ENCODE measurements at places on chromosomes 3 and 15.

DNA sequence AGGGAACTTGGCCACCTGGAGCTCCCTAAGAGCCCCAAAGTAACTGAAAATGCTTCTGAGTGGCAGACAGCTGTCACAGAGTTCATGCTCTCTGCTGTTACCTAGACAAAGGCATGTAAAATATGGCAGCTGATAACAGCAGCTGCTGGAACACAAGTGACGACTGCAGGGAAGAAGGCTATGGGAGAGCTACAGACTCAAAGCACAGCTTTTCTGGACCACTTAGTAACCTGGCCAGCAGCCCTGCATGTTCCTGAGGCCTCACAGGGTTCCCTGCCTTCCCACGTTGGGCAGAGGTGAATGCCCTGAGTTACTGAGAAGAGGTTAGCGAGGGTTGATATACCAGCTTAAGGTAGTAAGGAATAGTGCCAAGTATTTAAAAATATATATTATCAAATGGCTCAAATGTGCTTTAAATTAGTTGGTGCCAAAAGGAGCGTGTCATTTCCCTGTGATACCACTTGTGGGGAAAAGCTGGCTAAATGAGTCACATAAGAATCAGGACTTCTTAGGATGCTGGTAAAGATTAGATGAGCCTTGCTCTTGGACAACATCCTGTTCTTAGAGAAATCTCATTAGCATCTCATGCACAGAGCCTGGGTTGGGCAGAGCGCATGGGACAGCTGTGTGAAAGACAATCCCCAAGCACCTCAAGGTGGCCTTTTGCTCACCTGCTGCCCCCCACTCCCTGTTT lies 76.4 kb upstream of the SCN5A start:
- DNase-seq: no peak

- no peak for DNase-seq
Observed at GRCh38 chr15:78831229-78832207, 20.3 kb upstream of the ADAMTS7 start.

GRCh38 chr15:92682741-92683510 lies 27.4 kb upstream of the FAM174B start:
- DNase-seq: no peak

DNA sequence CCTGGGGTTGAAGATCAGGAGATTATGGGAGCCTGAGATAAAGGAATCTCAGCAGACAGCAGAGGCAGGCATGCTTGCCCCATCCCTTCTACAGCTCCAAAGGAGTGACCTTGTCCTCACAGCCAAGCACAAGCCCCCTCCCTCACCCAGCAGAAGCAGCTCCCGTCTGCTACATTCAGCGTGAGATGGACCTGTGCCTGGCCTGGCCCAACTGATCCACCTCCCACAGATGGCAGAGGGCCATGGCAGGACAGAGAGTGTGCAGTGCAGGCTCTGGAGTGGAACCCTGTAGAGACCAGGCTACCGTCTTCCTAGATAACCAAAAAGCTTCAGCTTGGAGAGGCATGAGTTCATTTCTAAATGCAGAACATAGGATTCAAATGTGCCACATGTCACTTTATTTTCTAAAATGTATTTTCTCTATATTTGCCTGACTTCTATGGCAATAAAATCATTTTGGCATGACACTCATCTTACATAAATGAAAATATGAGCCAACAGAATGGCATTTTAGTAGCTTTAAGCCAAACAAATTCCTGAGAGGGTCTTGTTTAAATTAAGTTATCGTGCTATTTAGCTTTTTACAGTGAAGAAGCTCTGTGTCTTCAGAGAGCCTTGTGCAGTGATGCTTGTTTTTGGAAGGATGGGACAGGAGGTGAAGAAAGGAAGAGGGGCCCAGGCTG lies 43.7 kb downstream of the SLC12A8 start:
- no peak for DNase-seq

- DNase-seq: peak; percentile 62
Observed at GRCh38 chr3:61008998-61009380, 242.3 kb downstream of the FHIT start.

- DNase-seq: no peak
Observed at GRCh38 chr15:38631119-38632075, 66.8 kb upstream of the RASGRP1 start.

DNA sequence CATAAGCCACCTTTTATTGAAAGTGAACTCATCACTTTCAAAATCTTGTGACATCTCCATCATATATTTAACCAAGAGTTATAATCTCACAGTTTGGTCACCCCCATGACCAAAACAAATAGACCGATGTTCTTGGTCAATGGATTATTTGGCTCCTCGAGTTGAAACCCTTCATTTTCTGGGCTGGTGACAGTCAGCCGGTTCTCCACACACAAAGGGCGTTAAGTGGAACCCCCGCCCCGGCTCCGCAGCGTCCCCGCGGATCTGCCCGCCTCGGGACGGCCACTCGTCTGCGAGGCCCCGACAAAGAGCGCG lies 772 bp downstream of the TSPAN3 start:
- DNase-seq: no peak

DNA sequence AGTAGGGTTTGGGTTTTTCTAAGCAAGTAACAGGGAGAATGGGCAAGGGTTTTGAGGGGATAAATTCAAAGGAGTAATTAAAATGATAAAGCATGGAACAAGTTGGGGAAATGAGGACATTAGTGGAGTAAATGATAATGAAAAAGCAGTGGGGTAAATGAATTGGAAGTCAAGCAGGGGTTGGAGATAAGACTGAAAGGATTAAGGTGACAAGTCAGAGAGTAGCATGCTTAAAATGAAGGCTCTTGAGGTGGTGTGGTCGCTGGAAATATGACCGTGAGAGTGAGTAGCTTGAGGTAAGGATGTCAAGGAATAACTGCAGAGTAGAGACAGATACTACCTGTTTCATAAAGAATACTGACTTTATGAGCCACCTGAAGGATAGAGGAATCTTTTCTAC lies 408.5 kb downstream of the TBC1D5 start:
- no peak for DNase-seq

GRCh38 chr3:105793040-105793439 lies 75.8 kb downstream of the CBLB start:
- no peak for DNase-seq

DNA sequence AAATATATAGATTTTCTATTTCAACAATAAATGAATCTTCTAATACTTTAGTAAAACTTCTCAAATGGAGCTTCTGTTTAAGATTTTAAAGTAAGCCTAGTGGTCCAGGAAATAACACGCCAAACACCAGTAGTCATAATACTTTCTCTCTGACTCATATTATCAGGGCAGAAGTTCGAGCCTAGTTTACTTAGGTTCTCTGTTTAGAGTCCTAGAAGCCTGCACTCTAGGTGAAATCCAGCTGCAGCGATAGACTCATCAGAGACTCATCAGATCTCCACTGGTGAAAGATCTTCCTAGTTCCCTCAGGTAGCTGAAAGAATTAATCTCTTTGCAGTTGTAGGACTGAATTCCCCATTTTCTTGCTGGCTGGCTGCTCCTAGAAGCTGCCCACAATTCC lies 552.5 kb upstream of the ROBO2 start:
- no peak for DNase-seq

DNA sequence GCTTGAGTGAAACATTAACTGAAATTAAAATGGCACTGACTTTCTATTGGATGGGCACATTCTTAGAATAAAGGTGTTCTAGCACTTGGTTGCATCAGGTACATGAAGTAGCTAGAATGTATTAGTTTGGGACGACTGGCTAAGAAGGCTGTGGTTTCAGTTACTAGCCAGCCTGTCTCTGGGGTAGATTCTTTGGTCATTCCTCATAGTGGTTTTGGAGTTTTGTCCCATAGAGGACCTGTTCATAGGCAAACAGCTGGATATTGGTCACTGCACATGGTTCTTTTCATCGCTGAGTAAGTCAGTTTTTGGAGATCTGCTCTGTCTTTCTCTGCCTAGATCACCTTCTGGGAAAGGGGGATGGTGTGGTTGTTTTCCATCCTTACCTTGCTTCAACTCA lies 55.3 kb downstream of the ADAMTSL3 start:
- DNase-seq: no peak

DNA sequence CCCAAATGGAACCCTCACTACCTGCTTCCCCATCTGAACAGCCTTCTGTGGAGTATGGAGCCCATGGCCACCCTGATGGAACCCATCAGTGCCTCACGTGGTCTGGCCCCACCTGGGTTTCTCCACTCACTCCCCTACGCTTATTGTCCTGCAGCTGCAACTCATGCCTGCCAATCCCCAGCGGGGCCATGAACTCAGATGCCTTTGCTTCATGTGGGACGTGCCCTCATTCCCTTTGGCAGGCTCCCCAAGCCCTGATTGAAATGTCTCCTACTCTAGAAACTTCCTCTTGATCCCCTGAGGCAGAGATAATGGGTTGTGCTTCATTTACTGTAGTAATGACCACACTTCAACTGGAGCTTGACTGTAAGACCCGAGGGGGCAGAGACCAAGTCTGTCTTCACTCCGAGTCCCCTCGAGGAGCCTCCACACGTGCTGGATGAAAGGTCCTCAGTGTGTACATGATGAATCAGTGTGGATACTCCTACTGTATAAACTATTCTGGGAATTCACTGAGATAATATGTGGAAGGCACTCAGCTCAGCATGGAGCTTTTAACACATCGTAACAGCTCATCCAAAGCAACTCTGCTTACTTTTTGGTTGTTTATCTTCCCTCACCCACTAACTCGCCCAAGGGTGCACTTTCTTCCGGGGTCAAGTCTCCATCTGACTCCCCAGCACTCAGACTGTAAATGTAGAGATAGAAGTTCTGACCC lies 232.8 kb upstream of the BHLHE40 start:
- DNase-seq: no peak

DNA sequence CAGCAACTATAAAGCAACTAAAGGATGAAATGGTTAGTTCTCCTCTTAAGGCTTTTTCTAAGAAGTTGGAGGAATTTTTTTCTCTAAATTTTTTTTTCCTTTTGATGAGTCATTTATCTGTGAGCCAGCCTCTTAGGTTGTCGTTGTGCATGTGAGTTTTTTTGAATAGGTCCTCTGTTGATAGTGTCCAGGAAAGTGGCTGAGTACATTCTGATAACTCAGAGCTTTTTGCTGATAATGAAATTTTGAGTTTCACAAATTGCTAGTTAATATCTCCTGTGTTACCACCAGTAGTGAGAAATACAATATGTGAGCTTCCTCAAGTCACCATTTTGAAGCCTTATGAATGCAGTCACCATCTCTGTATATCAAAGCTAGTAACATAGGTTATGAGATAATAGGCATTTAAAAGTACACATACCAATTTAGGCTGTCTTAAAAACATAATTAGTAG lies 7.1 kb upstream of the LXN start:
- no peak for DNase-seq

DNA sequence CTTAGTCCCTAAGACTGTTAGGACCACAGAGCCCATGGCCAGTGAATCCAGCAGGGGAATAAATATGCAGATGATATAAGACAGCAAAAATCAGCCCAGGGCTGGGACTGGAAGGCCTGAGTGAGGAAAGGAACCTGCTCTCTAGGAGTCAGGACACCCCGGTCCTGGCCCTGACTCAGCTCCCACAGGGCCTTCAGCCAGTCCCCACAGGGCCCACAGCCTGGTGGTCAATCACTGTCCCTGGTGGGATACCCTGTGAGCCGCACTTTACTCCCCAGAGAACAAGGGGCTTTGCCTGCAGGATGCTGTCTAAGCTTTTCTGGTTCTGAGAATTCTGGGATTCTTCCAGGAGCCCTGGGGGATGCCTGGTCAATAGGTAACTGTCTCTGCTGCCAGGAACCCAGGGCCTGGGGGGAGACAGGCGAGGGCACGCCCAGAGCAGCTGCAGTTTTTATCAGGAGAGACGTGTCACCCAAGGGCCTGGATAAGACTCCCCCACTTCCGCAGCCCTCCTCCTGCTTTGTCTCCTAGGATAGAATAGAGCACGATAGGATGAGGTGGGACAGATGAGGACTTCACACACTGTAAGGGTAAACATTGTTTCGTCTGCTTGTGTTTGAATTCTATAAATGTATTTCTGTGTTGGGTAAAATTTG lies 49.5 kb upstream of the MCF2L2 start:
- DNase-seq: no peak

All from HAP-1 (cell line).